ENCODE measurements at places on chromosomes 5 and 9. TPM values are rescaled to one million over a fixed set of nuclear protein-coding genes. Genes with fewer than 3 reads are reported as not detected.

DNA sequence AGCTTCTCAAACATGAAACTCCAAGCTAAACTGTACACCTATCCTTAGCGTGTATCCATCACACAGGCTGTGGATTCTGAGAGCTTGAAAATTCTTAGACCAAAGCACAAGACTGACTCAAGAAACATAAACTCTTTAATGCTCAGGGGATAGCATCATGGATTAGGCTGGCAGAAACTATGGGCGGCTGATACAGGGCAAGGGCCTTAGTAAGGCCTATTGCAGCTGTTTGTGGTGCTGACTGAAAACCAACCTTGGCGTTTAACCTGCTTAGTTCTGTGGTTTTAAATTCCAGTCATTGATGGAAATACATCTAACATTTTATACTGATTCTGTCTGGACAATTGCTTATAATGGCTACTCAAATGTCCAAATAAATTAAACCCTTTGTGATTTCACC lies 183.7 kb downstream of the TLR4 start:
- DNase-seq: no peak

DNA sequence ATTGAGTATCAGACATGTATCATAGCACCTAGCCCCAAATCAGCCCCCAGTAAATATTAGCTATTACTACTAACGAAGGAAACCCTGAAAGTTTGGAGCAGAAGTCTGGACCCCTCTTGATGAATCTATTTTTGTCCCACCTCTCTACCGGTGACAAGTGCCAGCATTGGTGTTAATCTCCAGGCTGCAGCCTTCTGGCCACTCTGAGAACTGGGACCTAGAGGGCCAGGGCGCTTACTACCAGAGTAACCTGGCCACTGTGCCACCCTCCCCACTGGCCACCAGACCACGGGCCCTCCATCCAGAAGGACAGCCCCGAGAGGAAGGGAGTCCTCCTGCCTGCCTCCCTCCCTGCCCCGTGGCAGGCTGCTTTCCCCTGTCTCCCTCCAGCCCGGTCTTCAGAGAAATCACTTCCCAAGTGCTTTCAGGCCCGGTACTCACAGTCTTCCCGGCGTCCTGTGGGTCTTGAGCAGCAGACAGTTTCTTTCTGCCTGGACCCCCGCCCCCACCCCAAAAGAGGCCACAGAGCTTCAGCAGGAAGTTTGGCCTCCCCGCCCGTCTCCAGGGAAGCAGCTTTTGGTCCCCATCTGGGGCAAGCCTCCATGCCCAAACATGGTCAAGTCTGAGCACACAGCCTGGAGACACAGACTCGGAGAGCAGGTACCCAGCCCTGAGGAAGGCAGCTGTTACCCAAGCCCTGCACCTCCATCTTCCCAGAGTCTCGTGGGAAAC lies at the start of gene KCNMB1:
Gene KCNMB1, minus strand, starts transcription at position 550 of the 732 bp plus-strand sequence. CDS start 3,920 bp downstream, outside the sequence.
- DNase-seq: peak; percentile 56

- DNase-seq: no peak
Measured at GRCh38 chr9:121927636-121928035, 165.5 kb downstream of the TTLL11 start.

- no peak for DNase-seq
Measured at GRCh38 chr5:100553209-100553608, 18.0 kb downstream of the FAM174A start.

GRCh38 chr9:137113385-137114159 lies 961 bp downstream of the DPP7 start:
- no peak for DNase-seq

GRCh38 chr9:22238809-22239684 lies 207.6 kb upstream of the DMRTA1 start:
- no peak for DNase-seq

DNA sequence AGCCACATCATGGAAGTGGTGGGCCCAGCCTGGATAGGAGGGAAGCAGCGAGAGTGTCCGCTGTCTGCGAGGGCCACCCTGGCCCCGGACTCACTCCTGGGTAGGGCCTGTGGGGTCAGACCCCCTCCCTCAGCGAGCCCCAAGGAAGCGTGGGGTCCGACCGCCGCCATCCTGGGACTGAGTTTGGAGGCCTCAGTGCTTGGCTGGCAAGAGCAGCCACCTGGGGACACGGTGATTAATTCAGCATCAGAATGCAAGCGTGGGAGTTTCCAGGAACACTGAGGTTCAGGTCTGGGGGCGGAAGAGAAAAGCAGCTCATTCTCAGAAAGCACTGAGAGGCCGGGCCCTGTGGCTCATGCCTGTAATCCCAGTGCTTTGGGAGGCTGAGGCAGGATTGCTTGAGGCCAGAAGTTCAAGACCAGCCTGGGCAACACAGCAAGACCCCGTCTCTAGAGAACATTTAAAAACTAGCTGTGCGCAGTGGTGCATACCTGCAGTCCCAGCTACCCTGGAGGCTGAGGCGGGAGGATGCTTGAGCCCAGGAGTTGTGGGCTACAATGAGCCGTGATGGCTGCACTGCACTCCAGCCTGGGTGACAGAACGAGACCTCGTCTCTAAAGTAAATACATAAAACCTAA lies 18.3 kb upstream of the CAMSAP1 start:
- no peak for DNase-seq

GMCL2 gene
- not detected for total RNA-seq

GRCh38 chr5:88438006-88438405 lies 169.4 kb upstream of the TMEM161B start:
- DNase-seq: no peak

- no peak for DNase-seq
Measured at GRCh38 chr5:123364441-123365155, 58.6 kb downstream of the CEP120 start.

DNA sequence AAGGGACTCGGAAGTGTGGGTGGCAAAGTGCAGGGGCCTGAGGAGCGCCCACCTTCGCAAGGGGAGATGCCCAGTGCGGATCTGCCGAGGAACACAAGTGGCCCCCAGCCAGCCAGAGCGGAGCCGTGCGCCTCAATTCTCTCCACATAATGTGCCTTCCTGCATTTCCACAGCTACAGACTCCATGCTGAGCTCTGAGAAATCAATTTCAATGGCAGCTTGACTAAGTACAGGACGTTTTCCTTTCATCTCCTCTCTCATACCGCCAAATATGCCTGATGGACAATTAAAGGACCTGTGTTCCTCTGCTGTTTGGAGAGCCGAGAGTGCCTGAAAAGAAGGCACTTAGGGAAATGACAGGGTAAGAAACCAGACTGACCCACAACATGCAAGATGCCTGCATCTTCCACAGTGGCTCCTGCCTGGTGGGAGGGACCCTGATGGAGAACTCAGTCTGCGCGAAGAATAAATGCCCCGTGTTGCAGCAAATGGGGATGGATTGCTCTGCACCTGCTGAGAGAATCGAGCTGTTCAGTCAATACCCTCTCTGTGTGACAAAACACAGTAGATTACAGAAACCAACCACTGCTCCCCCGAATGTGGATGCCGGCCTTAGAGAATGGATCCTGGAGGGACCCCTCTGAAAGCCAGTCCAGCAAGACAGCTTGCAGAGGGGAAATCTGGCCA lies 38.6 kb upstream of the OLFM1 start:
- DNase-seq: no peak

- DNase-seq: no peak
Measured at GRCh38 chr5:151721087-151721646, 34.5 kb upstream of the SPARC start.

GRCh38 chr9:3331801-3332200 lies 194.0 kb downstream of the RFX3 start:
- no peak for DNase-seq

DNA sequence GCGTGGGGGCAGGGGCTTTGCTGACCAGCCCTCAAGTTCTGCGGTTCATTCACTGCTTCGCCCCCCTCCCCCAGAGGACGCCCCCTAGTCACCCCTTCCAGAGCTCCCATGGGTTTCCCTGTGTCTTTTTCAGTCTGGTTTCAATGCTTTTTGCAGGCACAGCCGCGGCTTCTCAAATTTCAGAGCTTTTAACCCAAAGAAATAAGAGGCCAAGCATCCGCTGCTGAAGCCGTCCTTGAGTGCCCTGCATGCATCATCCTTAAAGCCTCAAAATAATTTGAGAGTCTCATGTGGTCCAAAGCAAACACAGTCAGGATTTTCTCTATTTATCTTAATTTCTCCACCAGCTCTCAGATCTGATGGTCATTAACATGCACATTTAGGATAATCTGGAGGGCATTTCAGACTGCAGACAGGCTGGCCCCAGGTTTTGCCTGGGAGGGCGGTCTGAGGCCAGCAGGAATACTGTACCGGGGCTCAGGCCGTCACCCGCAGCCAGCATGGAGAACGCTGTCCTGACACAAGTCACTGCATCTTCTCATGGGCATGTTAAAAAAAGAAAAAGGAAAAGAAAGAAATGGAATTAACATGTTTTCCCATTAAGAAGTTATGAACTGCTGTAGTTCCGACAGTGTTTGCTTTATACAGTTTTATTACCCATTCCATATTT lies 420.8 kb upstream of the IRX4 start:
- DNase-seq: no peak

TEX48 gene
- not detected for total RNA-seq

All from uterus (tissue), 4 donors.